ENCODE measurements at places on chromosomes 11 and 22. TPM values are rescaled to one million over a fixed set of nuclear protein-coding genes. Genes with fewer than 3 reads are reported as not detected.

DNA sequence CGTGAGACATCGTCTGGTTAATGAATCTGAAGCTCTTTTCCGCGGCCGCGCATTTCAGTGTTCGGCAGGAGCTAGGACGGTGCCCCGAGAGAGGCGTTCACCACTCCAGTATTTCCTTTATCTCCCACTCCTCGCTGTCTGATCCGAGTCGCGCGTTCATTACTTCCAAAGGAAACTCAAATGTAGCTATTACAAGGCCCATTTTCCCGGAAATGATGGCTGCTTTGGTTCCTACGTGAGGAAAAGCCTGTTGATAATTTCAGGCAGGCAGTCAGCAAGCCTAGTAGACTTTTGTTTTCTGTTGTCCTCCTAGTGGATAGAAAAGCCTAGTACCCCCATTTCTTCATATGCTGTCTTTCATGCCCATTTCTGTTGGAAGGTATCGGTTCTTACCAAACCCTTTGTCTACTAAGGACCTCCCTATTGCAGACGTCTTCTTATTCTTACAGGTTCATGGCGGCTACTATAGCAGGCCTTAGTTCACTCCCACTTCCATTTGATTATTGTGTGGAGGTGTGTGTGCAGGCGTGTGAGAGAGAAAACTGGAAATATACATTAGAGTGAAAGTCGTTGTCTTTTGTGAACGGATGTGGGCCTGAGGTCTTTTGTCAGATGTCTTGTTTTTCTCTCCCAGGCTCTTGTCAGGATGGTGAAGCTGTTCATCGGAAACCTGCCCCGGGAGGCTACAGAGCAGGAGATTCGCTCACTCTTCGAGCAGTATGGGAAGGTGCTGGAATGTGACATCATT lies 737 bp downstream of the RBM4 start:
- no peaks in the 10 kb centered on the region for H3K36me3 ChIP-seq
- H3K4me1 ChIP-seq, result peaks cover 44% of the 10 kb centered on the region
- peak overlapping the region; percentile 93 for H3K4me3 ChIP-seq
- no peak for DNase-seq
- peak overlapping the region; percentile 100 for H3K27ac ChIP-seq
- H3K27me3 ChIP-seq, result peaks cover 16% of the 10 kb centered on the region

GRCh38 chr11:123526027-123526805 lies 96.1 kb downstream of the GRAMD1B start:
- H3K27me3 ChIP-seq, result peaks cover 7% of the 10 kb centered on the region
- H3K36me3 ChIP-seq, result no peaks in the 10 kb centered on the region
- DNase-seq, result no peak
- peaks cover 49% of the 10 kb centered on the region for H3K4me1 ChIP-seq

DNA sequence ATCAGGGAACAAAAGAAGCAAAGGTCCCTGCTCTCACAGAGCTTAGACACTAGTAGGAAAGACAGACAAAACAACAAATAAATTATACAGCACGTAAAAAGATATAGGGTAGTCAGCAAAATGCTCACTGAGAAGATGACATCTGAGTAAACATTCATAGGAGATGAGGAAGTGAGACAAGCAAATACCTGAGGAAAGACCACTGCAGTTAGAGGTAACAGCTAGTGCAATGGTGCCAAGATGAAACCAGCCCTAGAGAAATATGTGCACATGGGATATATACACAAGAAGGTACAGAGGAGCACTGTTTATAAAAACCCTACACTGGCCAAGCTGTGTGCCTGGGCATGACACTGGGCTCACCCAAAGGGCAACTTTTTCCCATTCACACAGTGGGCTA lies 9.8 kb downstream of the CYP2R1 start:
- peaks cover 4% of the 10 kb centered on the region for H3K4me1 ChIP-seq
- H3K4me3 ChIP-seq, result no peak overlapping the region
- H3K27ac ChIP-seq, result no peak overlapping the region
- no peaks in the 10 kb centered on the region for H3K27me3 ChIP-seq
- no peak for DNase-seq

DNA sequence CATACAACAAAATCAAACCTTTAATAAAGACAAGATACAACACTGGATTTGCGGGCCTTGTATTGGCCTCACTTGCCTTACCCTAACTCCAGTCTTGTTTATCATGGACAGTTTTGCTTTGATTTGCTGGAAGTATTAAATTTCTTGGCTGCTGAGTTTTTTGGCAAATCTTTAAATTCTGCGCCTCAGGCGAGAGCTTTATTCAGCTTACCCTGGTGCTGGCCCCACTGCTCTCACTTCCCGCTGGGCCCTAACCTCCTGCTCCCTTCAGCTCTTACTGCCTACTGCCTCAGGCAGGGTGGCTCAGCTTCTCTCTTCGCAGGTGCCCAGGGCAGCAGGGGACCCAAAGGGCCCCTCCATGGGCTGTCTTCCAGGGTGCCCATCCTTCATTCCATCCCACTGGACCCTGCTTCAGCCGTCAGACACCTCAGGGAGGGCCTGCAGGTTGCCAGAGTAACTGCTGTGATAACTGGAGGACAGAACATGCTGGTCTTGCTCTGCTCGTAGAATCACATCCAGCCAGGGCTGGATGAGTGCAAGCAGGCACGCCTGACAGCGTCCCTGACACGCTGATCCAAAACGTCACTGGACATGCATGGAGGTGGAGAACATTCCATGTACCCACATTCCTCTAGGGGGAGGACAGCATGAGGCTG lies 45.7 kb upstream of the TUB start:
- no peaks in the 10 kb centered on the region for H3K36me3 ChIP-seq
- peak overlapping the region; percentile 52 for H3K27ac ChIP-seq
- H3K4me1 ChIP-seq, result peaks cover 25% of the 10 kb centered on the region
- peaks cover 10% of the 10 kb centered on the region for H3K27me3 ChIP-seq

GRCh38 chr11:117907276-117908108 lies 21.7 kb downstream of the TMPRSS13 start:
- H3K36me3 ChIP-seq, result no peaks in the 10 kb centered on the region
- H3K27ac ChIP-seq, result peak overlapping the region; percentile 57
- peak overlapping the region; percentile 39 for H3K4me3 ChIP-seq
- peak; percentile 83 for DNase-seq
- peaks cover 4% of the 10 kb centered on the region for H3K4me1 ChIP-seq

GRCh38 chr11:131370901-131371790 lies 731 bp downstream of the NTM start:
- no peaks in the 10 kb centered on the region for H3K36me3 ChIP-seq
- H3K27ac ChIP-seq, result no peak overlapping the region
- H3K27me3 ChIP-seq, result peaks cover 3% of the 10 kb centered on the region
- H3K4me3 ChIP-seq, result no peak overlapping the region
- no peak for DNase-seq
- peaks cover 13% of the 10 kb centered on the region for H3K4me1 ChIP-seq

- H3K4me3 ChIP-seq, result no peak overlapping the region
- no peak overlapping the region for H3K27ac ChIP-seq
- no peaks in the 10 kb centered on the region for H3K4me1 ChIP-seq
- H3K36me3 ChIP-seq, result no peaks in the 10 kb centered on the region
- DNase-seq, result peak; percentile 82
- H3K27me3 ChIP-seq, result peaks cover 6% of the 10 kb centered on the region
Measured at GRCh38 chr22:46367707-46368191, 32.2 kb downstream of the TRMU start.

- H3K4me3 ChIP-seq, result no peak overlapping the region
- H3K36me3 ChIP-seq, result no peaks in the 10 kb centered on the region
- DNase-seq, result no peak
- H3K27ac ChIP-seq, result no peak overlapping the region
- no peaks in the 10 kb centered on the region for H3K4me1 ChIP-seq
Measured at GRCh38 chr11:110828086-110828485, 115.8 kb upstream of the ARHGAP20 start.

DNA sequence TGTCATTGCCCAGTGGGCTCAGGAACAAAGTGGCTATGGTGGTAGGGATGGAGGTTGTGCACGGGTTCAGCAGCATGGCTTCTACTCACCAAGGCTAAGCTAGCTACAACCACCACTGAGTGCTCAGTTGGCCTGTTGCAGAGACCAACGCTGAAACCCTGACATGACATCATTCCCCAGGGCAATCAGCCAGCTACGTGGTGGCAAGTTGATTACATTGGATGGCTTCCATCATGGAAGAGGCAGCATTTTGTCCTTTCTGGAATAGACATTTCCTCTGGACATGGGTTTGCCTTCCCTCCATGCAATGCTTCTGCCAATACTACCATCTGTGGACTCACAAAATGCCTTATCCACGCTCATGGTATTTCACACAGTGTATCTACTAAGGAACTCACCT lies 634.3 kb downstream of the OPCML start:
- DNase-seq, result no peak
- H3K36me3 ChIP-seq, result no peaks in the 10 kb centered on the region
- peaks cover 10% of the 10 kb centered on the region for H3K4me1 ChIP-seq

DNA sequence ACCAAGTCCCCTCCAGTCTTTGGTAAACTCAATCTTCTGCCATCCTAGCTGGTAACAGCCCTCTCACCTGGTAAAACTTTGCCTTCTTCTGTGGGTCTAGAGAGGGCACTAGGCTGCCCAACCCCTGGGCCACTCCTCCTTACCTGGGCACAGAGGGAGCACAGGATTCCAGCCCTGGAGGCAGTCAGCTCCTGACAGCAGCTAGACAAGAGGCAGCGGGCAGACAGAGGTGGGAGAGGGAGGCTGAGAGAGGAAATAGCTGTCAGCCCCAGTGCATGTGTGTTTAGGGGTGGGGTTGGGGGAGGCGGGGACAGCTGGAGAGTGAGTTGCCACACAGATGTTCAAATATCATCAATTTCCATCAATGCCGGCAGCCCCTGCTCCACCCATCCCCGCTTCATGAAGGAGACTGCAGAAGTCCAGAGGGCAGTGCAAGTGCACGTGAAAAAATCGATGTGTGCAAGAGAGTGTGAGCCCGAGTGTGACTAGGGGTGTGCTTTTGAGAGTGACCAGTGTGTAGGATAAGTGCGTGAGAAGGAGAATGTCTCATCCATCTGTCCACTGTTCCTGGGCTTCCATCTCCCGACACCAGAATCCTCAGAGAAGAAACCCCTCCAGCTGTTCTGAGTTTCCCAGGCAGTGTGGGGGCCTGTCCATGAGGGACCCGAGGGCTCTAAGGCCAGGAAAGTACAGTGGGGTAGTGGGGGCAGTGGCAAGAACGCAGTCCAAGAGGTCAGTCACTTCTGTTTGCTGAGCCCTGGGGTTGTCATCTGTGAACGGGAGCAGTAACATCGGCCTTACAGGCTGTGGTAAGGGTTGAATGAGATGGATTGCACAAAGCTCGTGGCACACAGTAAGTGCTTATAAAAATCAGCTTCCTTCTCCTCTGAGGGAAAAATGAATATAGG lies at the start of gene PTGDR2:
Gene PTGDR2 (minus strand): TSS at position 225 of the 908 bp plus-strand sequence. CDS start 2,228 bp downstream, outside the sequence.
- peak within 1 kb of the TSS; percentile 59 for H3K27ac ChIP-seq
- no peak for DNase-seq
- no peaks in the 10 kb centered on the region for H3K36me3 ChIP-seq
- H3K27me3 ChIP-seq, result peaks cover 11% of the 10 kb centered on the region
- peak within 1 kb of the TSS; percentile 36 for H3K4me3 ChIP-seq
- H3K4me1 ChIP-seq, result peaks cover 6% of the 10 kb centered on the region

- no peaks in the 10 kb centered on the region for H3K4me1 ChIP-seq
- H3K36me3 ChIP-seq, result no peaks in the 10 kb centered on the region
- peaks cover 5% of the 10 kb centered on the region for H3K27me3 ChIP-seq
- H3K4me3 ChIP-seq, result no peak overlapping the region
- DNase-seq, result no peak
Measured at GRCh38 chr11:43871051-43871450, 9.6 kb upstream of the ALKBH3 start.

DNA sequence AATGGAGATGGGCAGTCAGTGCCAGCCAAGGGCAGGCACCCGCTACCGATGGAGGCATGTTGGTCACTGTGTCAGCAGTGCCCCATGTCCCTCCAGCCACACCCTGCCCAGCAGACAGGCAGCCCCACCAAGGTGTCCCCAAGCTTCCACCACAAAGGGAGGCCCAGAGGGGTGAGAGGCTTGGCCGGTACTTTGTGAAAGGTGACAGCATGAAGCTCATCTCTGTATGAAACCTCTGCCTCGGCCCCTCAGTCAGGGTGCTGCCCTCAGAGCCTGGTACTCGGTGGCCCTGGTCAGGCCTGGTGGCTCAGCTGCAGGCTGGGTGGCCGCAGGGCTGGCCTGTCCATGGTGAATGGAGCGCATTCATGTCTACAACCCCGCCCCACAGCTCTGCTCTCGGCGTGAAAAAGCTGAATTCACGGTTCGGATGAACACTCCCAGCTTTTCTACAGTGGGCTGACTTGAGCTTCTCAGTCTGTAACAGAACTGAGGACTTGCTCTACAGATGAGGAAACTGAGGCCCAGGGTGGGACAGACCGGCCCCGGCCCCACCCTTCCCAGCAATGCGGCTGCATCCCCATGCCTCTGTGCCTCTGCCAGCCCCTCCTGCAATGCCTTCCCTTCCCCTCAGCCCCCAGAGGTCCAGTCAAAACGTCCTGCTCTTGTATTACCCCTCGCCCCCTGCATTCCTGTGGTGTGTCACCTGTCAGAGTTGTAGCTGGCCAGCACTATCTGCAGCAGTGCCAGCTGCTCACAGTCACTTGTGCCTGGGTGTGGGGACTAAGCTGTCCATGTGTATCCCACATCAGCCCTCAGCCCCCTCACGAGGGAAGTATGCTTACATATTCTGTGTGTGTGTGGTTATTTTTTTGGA lies 27.7 kb downstream of the RSPH14 start:
- no peak overlapping the region for H3K27ac ChIP-seq
- H3K4me3 ChIP-seq, result no peak overlapping the region
- H3K36me3 ChIP-seq, result no peaks in the 10 kb centered on the region
- peaks cover 30% of the 10 kb centered on the region for H3K4me1 ChIP-seq
- H3K27me3 ChIP-seq, result peaks cover 14% of the 10 kb centered on the region

GRCh38 chr11:48134221-48134922 lies 82.2 kb upstream of the OR4B1 start:
- H3K36me3 ChIP-seq, result no peaks in the 10 kb centered on the region
- H3K27me3 ChIP-seq, result peaks cover 3% of the 10 kb centered on the region
- no peak overlapping the region for H3K27ac ChIP-seq
- H3K4me3 ChIP-seq, result no peak overlapping the region
- H3K4me1 ChIP-seq, result no peaks in the 10 kb centered on the region

GRCh38 chr11:113896156-113896879 lies 8.3 kb upstream of the HTR3B start:
- H3K27me3 ChIP-seq, result peaks cover 2% of the 10 kb centered on the region
- peak; percentile 48 for DNase-seq
- H3K36me3 ChIP-seq, result no peaks in the 10 kb centered on the region
- peaks cover 16% of the 10 kb centered on the region for H3K4me1 ChIP-seq
- H3K27ac ChIP-seq, result no peak overlapping the region

PRDM11 gene
- total RNA-seq, result 7.5 TPM

FOLR2 gene
- total RNA-seq, result not detected

BARX2 gene
- not detected for total RNA-seq

SAA1 gene
- total RNA-seq, result not detected

FAM180B gene
- not detected for total RNA-seq

MS4A15 gene
- not detected for total RNA-seq

Measured in glutamatergic neuron (in vitro differentiated cells).